ENCODE measurements at places on chromosomes 3 and 15. TPM values are rescaled to one million over a fixed set of nuclear protein-coding genes. Genes with fewer than 3 reads are reported as not detected.

Gene GOLGA8T
- not detected for total RNA-seq

Gene CRYGS
- total RNA-seq = 3.8 TPM

Gene SLC9C1
- 0.15 TPM for total RNA-seq

Gene SI
- not detected for total RNA-seq

Gene GUCA1C
- not detected for total RNA-seq

Gene CHRNA7
- total RNA-seq = not detected

Gene GANC
- total RNA-seq = 34.5 TPM

Gene USP50
- 1.3 TPM for total RNA-seq

- no peak for DNase-seq
These were observed 12.3 kb downstream of the THBS1 start for GRCh38 chr15:39593071-39593655.

- DNase-seq = no peak
These were observed 3.6 kb upstream of the NMD3 start for GRCh38 chr3:161217496-161217895.

GRCh38 chr15:95580121-95580520 lies 750.4 kb upstream of the NR2F2 start:
- no peak for DNase-seq

- no peak for DNase-seq
These were observed 562 bp downstream of the NBEAL2 start for GRCh38 chr3:46979958-46980497.

GRCh38 chr15:66868918-66869317 lies 166.9 kb downstream of the SMAD6 start:
- DNase-seq = no peak

- no peak for DNase-seq
These were observed 22.4 kb upstream of the CELF6 start for GRCh38 chr15:72342385-72342784.

DNA sequence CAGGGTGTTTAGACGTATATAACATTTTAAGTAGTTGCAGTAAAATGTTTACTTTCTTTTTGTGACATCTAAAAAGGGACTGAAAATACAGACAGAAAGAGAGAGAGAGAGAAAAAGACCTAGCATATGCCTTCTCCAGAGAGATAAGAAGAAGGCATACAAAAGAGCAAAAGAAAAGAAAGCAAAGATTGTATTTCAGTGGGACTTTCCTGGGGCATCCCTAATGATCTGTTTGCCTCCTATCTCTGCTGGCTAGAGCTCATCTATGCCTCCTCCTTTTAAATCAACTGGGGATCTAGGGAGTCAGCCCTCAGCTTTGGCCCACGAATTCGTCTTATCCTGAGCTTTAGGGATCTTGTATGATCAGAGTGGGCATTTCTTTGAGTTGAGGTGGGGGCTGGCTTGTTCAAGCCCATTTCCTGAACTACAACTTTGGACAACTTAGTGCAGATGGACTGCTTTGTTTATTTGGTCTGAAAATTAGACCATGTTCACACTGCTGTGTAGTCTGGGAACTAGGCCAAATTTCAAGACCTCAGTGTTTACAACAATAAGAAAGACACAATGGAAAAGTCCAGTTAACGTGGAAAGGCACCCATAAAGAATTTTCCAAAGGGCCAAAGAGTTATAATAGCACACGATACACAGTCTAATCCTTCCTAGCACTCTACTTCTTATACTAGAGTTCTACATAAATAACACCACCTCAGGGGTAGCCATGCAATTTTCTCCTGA lies 61.0 kb downstream of the ATP8B4 start:
- DNase-seq = no peak

DNA sequence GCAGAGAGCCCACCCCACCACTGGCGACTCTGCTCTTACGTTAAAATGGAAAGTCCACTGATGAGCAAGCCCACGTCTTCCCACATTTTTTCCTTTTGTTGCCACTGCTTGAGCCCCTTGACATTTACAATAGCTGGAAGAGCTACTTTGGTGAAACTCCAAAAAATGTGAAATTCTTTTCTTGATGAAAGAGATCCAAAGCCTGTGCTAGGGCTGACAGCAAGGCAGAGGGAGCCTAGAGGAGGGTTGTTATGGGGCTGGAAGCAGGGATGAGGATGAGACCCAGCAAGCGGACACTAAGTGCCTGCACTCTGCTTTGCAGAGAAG lies 97.1 kb downstream of the CEMIP start:
- no peak for DNase-seq

DNA sequence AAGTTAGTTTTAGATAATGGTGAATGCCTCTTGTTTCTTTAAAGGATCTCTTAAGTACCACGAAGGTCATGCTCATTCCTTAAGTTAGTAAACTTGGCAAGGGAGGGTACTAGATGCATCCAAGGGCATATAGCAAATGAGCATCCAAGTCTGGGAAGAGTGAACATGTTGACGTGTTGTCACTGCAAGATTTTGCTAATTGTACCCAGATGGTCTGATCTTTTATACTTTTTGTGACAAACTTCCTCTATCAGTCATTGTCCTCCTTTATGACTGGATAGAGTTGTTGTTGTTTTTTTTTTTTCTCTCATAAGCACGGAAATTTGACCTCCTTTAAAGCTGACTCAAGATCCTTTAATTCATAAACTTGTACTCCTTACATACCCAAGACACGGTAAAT lies 121.3 kb downstream of the CHST2 start:
- DNase-seq = no peak

DNA sequence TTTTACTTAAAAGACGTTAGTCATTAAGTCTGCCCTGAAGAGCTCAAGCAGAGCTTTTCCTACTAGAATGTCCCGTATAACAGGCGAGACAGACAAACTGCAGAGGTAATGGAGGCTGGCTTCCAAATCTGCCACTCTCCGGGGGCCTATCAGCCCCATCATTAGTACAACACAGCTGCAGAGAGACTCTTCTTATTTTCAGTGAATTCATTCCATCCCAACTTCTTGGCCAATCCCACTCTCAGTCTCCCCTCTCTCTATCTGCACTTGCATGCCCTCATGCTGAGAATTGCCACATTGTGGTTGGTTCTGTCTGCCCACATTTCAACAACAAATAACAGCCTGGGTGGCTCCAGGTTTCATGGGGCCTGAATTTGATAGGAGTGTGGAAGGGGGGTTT lies 412.7 kb downstream of the ERC2 start:
- no peak for DNase-seq

GRCh38 chr3:42700366-42701288 lies 2.0 kb downstream of the HHATL start:
- DNase-seq = peak; percentile 20

GRCh38 chr3:111653766-111654165 lies 58.6 kb upstream of the ZBED2 start:
- DNase-seq = no peak

- DNase-seq = no peak
These were observed 76.8 kb upstream of the C15orf61 start for GRCh38 chr15:67444100-67444499.

GRCh38 chr3:150293401-150294001 lies 114.6 kb upstream of the TSC22D2 start:
- DNase-seq = no peak

GRCh38 chr3:161859865-161860450 lies 363.4 kb downstream of the OTOL1 start:
- no peak for DNase-seq

DNA sequence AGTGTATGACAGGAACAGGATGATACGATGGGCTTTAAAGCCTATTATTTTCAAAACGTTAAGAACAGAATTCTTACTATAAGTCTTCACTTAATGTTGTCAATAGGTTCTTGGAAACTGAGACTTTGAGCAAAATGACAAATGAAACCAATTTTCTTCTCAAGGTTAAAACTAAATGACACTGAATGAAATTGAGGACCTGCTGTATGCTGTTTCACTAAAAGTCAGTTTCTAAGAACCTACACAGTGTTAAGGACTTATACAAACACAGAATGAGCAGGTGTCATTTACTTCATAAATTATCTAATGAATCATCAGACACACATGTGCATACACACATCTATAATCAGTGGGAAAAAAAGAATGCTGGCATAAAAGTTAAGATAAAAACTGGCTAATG lies 106.9 kb downstream of the RFTN1 start:
- no peak for DNase-seq

- DNase-seq = no peak
These were observed 348.3 kb upstream of the TMCO5A start for GRCh38 chr15:37586011-37586583.

Measured in breast epithelium (tissue), 4 donors.